ENCODE measurements at places on chromosomes 1 and 21.

- DNase-seq, result no peak
These were observed 13.5 kb upstream of the CD2 start for GRCh38 chr1:116740746-116741145.

GRCh38 chr1:3891329-3891865, 8.7 kb downstream of the C1orf174 start:
- no peak for DNase-seq

DNA sequence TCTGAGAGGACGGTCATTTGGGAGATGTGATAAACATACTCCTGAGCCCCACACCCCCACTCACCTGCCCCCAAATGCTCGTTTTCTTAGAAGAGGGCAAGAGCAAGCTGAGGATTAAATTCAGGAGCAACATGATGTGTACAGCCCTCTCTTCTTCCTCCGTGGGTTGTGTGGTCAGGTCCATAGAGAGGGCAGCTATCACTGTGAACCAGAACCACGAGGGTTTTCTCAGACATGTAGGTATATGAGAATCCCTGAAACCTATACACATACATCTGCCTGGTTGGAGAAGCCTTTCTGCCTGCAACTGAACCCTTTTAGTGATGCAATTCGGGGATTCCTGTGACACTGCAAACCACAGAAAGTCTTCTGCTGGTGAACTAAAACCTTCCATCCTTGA, 38.9 kb downstream of the PGM1 start:
- DNase-seq, result no peak

- DNase-seq, result no peak
These were observed 590.8 kb upstream of the PRMT6 start for GRCh38 chr1:106465666-106466065.

- DNase-seq, result peak; percentile 26
These were observed 15.6 kb downstream of the ALPL start for GRCh38 chr1:21524686-21525339.

GRCh38 chr1:208731981-208732821, 488.0 kb upstream of the PLXNA2 start:
- no peak for DNase-seq

- no peak for DNase-seq
These were observed 17.0 kb downstream of the SLC26A9 start for GRCh38 chr1:205926213-205926612.

DNA sequence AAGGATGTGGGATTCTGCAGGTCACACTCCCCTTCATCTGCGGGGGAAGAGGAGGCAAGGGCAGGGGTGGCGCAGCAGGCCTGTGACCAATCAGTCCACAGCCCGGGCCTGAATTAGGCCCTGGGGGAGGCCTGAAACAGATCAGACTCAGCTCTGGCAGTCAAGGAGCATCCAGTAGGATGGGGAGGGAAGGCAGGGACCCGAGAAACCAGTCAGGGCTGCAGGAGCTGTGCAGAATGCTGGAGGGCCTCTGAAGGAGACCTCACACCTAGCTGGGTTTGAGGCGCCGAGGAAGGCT, 12.7 kb downstream of the TNNT2 start:
- no peak for DNase-seq

GRCh38 chr1:31666263-31666963, 21.7 kb upstream of the PEF1 start:
- DNase-seq, result peak; percentile 88

- no peak for DNase-seq
These were observed 271.4 kb downstream of the TBX15 start for GRCh38 chr1:118716775-118717174.

GRCh38 chr1:224735159-224735558, 119.0 kb downstream of the CNIH3 start:
- DNase-seq, result no peak

DNA sequence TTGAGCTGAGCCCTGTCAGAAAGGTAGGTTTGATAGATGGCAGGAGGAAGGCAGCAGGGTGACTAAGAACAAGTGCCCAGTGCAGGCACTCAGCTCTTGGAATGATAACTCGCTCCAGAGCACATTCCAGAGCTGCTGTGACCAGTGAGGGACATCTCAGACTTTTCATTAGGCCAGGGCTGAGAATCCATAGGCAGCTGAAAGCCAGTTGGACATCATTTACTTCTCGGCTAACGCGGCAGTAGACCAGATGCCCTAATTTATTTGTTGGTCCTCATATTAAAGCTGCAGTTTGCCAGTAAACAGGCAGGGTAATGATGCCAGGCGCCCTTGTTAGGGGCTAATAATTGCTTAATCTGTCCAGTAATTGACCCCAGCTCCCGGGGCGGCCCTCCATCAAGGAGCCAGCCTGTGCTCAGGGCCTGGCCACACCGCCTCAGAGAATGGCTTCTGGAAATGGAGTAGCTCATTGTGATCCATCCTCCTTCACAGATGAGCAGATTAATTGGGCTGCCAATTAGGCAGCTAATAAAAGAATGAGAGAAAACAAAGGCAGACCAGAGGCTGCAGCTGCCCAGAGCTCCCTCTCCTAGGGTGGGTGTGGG, 122.0 kb downstream of the BEND5 start:
- peak; percentile 63 for DNase-seq

GRCh38 chr1:176144526-176144925, 62.6 kb downstream of the COP1 start:
- DNase-seq, result no peak

DNA sequence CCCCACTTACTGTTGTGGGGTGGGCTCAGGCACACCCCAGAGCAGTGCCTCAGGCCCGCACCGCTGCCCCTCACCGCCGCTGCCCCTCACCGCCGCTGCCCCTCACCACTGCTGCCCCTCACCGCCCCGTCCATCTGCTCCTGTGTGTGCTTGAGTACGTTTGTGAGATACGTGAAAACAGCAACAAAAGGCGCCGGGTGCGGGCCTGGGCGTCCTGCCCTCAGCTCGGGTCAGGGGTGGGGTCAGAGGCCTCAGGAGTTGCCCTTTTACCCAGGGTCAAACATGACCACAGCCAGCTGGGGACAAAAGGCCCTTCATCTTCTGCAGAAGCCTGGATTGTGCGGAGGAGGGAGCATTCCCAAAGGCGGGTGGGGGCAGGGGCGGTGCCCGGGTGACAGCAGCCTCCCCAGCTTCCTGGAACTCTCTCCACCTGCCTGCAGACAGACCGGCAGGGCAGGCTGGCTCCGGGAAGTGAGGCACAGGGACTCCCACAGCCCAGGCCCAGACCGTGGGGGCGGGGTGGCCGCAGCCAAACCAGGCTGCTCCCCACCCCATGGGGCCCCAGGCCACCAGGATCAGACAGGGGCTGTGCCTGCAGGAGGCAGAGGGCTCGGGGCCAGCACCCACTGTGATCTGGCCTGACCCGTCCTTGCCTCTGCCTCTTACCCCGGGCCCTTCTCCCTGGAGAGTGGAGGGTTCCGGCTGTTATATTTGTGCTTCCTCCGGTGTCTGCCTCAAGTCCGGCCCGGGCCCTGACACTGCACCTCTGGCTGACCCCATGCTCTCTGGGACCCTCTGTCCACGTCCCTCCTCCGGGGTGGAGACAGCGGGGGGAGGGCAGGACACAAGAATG, 2.3 kb upstream of the VWA1 start:
- peak; percentile 95 for DNase-seq

GRCh38 chr1:192518700-192519099, 56.9 kb upstream of the RGS1 start:
- no peak for DNase-seq

DNA sequence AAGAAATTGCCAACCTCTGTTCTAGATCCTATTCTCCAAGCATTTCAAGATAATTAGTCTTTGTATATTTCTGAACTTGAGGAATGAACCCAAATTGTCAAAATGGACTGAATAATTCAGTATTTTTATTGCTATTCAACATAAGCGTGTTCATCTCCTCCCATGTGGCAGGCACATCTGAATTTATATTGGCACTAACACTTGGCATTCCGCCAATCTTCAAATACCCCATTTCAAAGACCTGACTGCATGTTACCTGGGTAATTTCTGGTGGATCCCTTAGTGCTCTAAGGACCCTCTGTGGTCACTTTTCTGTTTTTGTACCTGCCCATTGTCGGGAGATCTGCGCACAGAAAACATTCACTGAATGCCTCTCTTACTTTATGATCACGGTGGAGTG, 66.6 kb downstream of the BACE2 start:
- no peak for DNase-seq

GRCh38 chr1:156150333-156151011, 2.9 kb upstream of the SEMA4A start:
- no peak for DNase-seq

GRCh38 chr1:8047112-8047511, 21.0 kb upstream of the ERRFI1 start:
- DNase-seq, result no peak

DNA sequence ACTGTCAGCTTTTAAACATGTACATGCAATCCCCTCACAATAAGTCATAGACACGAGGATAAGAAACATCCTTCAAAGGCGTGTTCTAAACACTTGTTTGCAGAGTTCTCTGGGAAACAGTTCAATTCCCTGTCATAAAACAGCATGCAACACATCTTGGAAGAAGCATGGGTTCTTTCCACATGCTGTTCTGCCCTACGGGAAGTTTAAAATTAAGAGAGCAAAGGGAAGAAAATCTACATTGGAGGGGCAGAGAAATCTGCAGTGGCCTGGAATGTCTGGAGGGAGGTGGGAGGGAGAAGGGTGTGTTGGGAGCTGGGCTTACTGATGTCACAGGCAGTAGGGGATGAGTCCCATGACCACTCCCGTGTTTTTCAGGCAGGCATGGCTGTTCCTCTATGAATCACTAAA, 98.3 kb upstream of the SLC2A1 start:
- peak; percentile 83 for DNase-seq

DNA sequence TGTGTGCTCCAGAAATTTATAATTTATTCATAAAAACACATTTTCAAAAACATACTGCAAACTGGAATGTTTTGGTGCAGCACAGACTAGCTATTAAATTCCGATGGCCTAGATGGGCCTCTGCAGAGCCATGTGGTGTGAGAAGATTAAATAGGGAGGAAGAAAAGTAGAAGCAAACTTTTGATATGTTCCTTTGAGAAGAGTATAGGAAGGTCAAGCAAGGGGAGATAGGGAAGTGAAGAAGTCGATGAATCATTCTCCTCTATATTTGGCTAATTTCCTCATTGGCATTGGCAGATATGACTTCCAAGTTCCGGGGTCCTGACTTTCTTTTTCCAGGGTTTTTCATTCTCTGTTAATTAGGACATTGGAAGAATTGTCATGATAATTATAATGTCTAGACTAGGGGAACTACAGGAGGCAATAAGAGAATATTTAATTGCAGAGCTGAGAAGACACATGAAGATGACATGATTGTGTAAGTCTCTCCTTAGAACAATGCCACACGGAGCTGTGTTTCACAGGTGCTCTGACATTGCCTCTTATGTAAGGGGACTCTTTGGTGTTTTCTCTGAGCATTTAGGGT, 19.3 kb upstream of the ZNF326 start:
- DNase-seq, result no peak

DNA sequence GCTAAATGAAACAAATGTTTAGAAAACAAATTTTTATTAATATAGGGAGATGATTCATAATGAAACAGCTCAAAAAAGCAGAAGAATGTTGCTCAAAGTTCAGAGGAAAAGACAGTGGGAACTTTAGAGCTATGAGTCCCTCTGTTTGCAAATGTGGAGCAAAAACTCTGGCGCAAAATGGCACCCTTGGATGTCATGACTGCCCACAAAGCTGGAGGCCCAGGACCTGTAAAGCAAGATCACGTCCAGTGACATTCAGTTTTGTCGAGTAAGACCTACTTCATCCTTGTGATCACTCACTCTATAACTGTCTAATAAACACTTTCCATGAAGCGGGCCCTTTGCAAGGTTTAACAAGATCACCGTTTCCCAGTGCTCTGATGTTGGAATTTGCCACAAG, 9.1 kb upstream of the EXO1 start:
- DNase-seq, result no peak

DNA sequence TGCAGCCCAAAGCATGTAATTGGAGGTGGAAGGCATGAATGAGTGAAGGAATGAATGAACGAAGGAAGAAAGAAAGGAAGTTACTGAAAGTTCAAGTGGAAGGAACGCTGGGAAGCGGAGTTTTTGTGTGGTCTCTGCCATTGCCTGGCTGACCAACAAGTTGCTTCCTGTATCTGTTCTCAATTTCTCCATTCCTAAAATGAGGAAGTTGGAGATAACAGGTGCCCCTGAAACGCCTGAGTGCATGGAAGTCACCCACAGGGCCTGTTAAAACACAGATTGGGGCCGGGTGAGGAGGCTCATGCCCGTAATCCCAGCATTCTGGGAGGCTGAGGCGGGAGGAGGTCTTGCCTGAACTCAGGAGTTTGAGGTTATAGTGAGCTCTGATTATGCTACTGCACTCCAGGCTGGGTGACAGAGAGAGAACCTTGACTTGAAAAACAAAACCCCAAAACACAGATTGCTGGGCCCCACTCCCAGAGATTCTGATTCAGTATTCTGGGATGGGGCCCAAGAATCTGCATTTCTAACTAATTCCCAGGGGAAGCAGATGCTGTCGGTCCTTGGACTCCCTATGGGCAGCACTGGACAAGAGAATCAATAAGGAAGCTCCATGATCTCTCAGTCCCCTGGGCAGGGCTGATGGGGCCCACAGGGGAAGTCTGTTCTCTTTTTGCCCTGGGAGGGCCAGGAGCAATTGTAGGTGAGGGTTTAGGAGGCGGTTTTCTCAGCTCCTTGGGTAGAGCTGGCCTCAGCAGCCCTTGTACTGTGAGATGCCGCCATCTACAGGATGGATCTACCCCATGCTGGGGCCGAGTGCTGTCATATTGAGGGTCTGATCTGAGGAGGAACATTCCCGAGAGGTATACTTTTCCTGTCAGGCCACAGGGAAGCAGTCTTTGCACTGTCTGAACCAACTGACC, 3.3 kb upstream of the CNR2 start:
- DNase-seq, result peak; percentile 80

DNA sequence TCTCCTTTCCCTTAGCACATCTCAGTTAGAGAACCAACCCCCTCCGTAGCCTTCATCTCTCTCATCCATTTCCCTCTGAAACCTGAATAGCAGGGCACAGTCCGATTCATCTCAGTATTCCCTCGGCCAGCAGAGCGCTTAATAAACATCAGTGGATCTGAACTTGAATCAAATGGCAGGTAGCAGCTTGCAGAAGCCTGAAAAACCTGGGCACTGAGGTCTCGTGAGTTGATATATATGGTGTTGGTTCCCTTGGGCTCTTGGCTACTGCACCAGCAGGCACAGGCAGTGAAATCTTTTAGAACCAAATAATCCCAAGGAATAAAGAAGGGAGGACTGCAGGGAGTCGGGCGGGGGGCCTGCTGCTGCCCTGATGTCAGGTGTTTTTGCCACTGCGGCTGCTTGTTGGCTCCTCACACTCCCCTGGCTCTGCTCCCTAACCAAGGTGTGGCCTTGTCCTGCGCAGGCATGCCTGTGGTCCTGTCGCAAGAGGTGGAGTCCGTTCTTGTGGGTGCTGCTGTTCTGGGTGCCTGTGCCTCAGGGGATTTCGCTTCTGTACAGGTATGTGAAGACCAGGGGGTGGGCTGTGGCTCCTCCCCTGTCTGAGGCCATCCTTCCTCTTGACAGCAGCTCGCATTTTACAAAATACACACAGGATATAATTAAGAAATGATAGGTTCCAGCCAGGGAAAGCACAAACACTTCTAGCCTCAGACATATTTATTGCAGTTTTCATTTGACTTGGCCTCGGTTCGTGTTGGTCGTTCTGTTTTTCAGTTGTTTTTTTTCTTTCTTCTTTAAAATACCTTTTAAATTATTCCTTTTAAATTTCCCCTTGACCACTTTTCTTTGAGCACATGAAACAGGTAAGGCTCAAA, 140.9 kb upstream of the HOOK1 start:
- peak; percentile 61 for DNase-seq

GRCh38 chr1:201791051-201791778, 37.7 kb upstream of the IPO9 start:
- peak; percentile 62 for DNase-seq
